Stimulated activated CD8-positive, alpha-beta memory T cell treated with anti-CD3 and anti-CD28 coated beads, Interleukin-15, amount 100 ng/mL, for 1 hour (primary cell): ENCODE measurements at places on chromosomes 1 and 21.

GRCh38 chr21:32515874-32516273 lies 69.4 kb downstream of the TCP10L start:
- no peak for DNase-seq

- no peak for DNase-seq
Measured at GRCh38 chr1:162141281-162142054, 72.0 kb downstream of the NOS1AP start.

GRCh38 chr1:163406772-163407171 lies 85.0 kb downstream of the NUF2 start:
- DNase-seq: no peak

- no peak for DNase-seq
Measured at GRCh38 chr1:222045786-222046185, 303.9 kb upstream of the DUSP10 start.

- no peak for DNase-seq
Measured at GRCh38 chr21:32523463-32523862, 61.9 kb downstream of the TCP10L start.

DNA sequence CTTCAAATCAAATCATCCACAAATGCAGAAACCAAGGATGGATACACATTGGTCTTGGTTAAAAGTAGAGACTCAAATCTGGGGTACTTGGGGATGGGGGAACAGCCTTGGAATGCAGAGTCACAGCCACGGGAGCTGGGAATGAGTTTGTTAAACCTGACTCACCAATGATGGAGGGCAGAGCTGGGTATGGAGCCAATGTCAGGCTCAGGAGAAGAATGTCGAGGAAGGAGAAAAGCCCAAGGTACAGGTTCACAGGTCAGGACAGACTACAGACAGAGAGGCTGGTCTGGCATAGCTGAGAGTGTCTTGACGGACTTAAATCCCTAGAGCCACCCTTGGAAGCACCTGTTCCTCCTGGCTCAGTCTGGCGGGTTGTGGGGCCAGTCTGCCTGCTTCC lies 237.6 kb downstream of the NTNG1 start:
- DNase-seq: no peak

DNA sequence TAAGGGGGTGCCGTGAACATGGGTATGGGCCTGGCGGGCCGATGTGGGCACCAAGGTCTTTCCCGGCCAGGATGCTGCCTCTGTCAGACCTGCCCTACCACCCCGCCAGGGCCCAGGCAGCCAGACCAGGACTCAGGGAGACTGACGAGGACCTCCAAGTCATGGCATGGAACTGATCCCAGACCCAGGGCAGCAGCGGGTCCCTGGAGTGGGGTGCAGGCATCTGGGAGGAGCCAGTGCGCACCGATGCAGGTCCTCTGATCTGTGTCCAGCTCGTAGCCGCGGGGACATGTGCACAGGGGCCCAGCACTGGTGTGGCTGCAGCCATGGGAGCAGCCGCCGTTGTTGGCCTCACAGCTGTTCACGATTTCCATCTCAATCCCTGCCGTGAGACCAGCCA lies 56.8 kb downstream of the ARHGEF16 start:
- DNase-seq: no peak

DNA sequence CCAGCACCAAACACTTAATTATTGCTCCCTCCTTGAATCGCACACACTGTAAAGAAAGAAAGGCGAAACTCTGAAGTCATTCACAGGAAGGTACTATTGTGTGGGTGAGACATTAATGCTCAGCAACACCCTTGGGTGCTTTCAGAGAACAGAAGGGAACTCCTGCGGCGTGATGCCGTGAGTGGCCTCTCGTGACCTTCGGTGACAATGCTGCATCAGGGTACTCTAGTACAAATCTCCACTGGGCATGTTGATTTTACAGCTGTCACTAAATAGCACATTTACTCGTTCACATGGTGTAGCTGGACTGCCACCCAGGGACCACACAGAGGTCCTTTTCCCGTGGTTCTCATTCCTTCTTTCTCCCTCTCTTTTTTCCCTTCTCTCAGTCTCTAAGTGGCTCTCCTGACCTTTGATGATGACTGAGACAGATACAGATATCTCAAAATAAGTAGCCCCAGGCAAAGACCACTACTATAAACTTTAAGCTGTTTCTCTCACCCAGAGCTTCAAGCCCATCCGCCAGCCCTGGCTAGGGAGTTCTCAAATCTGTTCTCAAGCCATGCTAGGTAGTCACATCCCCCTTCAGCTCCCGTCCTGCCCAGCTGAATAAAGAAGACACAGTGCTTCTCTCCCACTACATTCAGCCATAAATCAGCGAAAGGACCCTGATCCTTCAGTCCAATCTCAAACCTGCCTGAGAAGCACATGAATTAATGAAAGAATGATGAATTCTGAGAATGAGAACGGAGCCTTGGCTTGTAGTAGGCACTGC lies 223.4 kb upstream of the FMN2 start:
- no peak for DNase-seq

DNA sequence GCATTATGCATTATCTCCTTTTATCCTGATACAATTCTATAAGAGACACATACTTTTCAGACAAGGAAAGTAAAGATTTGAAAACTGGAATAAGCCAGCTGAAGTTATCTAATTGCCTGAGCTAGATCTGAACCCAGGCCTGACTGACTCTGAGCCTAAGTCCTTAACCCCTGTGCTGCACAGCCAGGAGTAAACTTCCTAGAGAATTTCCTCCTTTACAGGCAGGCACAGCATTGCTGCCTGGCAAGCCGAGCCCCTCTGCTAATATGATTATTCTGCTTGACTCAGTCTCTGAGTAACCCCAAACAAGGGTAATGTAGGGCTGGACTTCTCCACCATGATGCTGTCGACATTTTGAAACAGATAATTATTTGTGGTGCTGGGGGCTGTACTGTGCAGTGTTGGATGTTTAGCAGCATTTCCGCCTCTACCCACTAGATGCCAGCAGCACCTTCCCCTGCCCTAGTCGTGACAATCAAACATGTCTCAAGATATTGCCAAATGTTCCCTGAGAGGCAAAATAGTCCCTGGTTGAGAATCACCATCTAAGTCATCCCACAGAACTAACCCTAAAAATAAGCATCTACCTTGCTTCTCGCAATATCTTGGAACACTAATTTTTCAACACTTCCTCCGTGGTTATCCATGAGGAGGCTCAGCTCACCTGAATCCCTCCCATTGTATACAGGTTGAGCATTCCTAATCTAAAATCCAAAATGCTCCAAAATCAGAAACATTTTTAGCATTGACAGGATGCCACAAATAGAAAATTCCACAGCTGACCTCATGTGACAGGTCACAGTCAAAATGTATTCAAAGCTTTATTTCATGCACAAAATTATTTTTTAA lies 18.5 kb downstream of the CAMK1G start:
- DNase-seq: no peak

- DNase-seq: no peak
Measured at GRCh38 chr21:36386031-36386642, 945 bp downstream of the CHAF1B start.

- no peak for DNase-seq
Measured at GRCh38 chr1:230709619-230710542, 4.0 kb downstream of the AGT start.

DNA sequence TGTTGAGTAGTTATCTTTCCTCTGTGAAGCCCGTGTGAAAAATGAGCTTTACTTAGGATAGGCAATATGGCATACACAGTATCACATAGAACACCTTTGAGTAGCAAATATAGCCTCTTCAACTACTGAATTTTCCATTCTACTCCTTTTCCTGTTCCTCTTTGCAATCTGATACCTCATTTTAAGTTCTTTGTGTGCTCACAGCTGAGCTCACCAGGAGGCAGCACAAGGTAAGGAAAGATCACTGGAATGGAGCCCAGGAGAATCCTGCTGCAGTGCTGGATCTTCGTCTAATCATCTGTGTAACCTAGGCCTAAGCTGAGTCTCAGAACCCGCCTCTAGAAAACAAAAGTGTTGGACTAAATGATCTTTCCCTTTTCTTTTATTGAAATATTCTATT lies 171.0 kb downstream of the LRRC40 start:
- DNase-seq: no peak

- no peak for DNase-seq
Measured at GRCh38 chr1:94236630-94237290, 624 bp downstream of the ARHGAP29 start.

- no peak for DNase-seq
Measured at GRCh38 chr21:20999659-21000058, 1.4 kb downstream of the NCAM2 start.

GRCh38 chr1:15275921-15276683 lies 29.1 kb downstream of the FHAD1 start:
- DNase-seq: no peak

DNA sequence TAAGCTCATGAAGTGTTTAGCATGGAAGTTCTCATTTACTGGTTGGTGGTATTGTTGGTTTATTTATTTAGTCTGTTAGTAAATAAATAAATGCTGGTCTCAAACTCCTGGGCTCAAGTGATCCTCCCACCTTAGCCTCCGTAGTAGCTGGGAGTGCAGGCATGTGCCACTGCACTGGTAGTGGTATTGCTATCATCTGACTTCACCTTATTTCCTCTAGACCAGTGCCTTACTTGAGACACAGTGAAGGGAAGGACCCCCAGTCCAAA lies 1.4 kb upstream of the SLC2A1 start:
- no peak for DNase-seq

GRCh38 chr1:48917901-48918603 lies 141.4 kb upstream of the BEND5 start:
- DNase-seq: no peak

DNA sequence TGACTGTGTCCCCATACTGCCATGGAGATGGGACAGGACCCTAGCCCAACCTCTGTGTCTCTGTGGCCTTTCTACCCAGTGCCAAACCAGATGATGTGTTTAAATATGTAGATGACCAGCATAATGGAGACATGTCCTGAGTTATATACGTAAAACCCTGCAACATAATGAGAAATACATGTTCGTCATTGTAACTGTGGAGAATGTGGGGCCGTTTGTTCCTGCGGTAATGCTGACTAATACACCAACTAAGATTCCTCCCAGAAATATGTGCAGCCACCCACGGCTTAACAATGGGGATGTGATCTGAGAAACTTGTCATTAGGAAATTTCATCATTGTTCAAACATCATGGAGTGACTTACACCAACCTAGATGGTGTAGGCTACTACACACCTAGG lies 71.7 kb upstream of the SIM2 start:
- DNase-seq: no peak

DNA sequence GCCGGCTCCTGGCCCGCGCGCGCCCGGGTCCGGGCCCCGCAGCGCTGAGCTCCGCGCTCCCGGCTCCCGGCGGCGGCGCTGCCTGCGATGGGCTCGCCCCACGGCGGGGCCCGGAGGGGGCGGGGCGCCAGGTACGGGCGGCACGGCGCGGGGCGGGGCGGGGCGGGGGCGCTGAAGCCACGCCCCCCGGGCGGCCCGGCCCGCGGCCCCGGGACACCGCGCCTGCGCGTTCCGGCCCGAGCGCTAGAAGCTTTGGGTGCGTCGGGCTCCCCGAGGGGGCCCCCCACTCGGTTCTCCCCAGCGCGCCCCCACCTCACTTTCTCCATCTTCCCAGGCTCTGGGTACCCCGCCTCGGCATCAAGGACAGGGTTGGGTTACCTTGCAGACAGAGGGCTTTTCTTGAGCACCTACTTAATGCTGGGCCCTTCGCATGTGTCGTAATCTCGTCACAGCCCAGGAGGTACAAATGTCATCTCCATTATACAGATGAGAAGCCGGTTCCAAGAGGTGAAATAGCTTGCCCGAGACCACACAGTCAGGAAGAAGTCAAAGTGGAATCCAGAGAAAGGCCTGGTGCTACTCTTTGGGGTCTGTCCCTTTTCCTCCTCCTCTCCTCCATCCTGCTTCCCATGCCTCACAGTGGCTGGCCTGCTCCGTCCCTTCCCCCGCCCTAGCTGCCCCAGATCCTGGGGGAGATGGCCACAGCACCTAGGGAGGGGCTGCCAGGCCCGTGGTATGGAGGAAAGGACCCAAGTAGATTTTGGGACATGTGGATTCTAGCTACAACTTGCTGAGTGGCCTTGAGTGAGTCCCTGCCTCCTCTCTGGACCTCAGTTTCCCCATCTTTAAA lies 46.5 kb downstream of the RAP1GAP start:
- DNase-seq: peak; percentile 4

- DNase-seq: no peak
Measured at GRCh38 chr1:110542725-110543124, 23.8 kb upstream of the KCNA10 start.

DNA sequence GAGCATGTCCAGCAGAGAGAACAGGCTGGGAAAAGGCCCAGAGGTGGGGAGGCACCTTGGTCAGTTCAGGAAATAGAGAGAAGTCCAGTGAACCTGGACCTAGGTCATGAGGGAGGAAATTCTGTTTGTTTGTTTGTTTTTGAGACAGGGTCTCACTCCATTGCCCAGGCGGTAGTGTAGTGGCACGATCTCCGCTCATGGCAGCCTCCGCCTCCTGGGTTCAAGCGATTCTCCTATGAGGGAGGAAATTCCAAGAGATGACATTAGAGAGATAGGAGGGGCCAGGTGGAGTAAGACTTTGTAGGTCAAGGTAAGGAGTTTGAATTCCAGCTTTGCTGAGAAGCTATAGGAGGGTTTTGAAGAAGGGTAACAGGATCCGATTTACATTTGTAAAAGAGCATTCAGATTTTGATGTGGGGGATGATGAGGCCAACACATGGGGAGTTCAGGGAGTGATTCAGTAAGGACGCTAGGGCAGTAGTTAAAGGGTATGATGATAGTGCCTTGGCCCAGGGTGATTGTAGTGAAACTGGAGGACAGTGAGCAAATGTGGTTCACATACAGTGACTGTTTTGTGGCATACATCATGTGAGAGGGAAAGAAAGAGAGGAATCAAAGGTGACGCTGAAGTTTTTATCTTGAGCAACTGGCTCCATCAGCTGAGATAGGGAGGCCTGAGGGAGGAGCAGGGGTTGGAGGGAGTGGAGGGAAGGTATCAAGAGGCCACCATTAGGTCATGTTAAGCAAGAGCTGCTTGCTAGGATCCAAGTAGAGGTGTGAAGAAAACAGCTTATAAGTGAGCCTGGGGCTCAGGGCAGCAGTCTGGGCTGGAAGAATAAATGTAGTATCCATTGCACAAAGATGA lies 8.3 kb upstream of the TRABD2B start:
- no peak for DNase-seq

DNA sequence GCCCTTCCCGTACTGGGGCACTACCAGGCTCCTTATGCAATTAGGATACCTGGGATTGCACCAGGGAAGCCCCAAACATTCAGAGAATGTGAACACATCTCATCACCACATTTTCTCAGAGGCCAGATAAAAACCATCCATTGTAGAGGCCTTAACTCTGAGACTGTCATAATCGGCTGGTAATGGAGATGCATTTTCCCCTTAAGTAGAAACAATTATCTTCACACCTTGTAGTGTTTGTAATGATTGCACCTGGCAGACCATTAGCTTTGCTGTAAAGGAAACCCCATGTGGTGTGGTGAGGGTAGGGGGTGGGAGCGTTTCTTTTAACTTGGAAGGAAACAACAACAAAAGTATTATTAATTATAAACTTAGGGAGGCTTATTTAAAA lies 90.0 kb upstream of the TLR5 start:
- no peak for DNase-seq
